ENCODE measurements at places on chromosomes 3 and 15. TPM values are rescaled to one million over a fixed set of nuclear protein-coding genes. Genes with fewer than 3 reads are reported as not detected.
A peak's percentile ranks its signal among the peaks of the same experiment; 100 is the strongest.

DNA sequence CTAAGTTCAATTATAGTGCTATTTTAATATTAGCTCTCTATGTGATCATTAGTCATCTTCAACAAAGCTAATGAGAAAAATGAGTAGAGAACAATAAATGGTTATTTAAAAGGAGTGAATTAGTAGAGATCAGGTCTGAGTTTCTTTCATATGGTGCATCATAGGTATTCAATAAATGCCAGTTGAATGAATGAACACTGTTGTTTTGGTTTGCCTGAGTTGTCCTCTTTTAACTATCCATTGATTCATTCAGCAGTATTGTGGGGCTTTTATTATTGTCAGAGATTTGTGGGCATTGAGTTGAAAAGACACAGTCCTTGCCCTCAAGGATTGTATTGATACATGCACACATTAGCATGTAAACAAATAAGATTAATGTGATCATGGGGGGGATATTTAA is 88.2 kb downstream of the AGBL1 start:
- no peak for DNase-seq

SLC35G2 gene
- 16.2 TPM for total RNA-seq

CORO2B gene
- not detected for total RNA-seq

GRCh38 chr15:95252404-95252803 is 1021.0 kb downstream of the MCTP2 start:
- peak; percentile 19 for DNase-seq

DNA sequence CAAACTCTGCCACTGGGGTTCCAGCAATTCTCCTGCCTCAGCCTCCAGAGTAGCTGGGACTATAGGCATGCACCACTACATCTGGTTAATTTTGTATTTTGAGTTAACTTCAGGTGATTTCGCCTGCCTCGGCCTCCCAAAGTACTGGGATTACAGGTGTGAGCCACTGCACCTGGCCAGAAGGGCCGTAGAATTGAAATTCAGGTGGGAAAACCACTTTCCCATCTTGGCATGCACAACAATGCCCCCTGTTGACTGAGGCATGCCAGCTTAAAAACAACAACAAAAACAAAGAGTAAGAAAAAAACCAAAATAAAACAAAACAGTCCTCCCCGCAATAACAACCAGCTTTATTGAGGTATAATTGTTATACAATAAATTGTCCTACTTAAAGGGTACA is 32.6 kb upstream of the RAB11A start:
- DNase-seq: no peak
